ENCODE measurements at places on chromosomes 5 and 9.

GRCh38 chr5:153672347-153673090 lies 182.0 kb downstream of the GRIA1 start:
- no peak for DNase-seq

- DNase-seq = no peak
Observed at GRCh38 chr5:44900273-44900954, 91.7 kb downstream of the MRPS30 start.

GRCh38 chr5:67652201-67652600 lies 455.6 kb upstream of the CD180 start:
- DNase-seq = no peak

GRCh38 chr5:18605186-18605585 lies 970.9 kb downstream of the TAF11L14 start:
- DNase-seq = no peak

GRCh38 chr9:36840898-36841536 lies 193.1 kb downstream of the PAX5 start:
- no peak for DNase-seq

GRCh38 chr5:135951257-135951656 lies 3.5 kb downstream of the LECT2 start:
- DNase-seq = no peak

GRCh38 chr5:1486271-1486670 lies 37.5 kb downstream of the LPCAT1 start:
- no peak for DNase-seq

Data from central memory CD4-positive, alpha-beta T cell (primary cell).